ENCODE measurements at places on chromosomes 2 and 18. TPM values are rescaled to one million over a fixed set of nuclear protein-coding genes. Genes with fewer than 3 reads are reported as not detected.

- no peak overlapping the region for H3K4me3 ChIP-seq
- no peaks in the 10 kb centered on the region for H3K36me3 ChIP-seq
- no peaks in the 10 kb centered on the region for H3K27me3 ChIP-seq
- DNase-seq: no peak
Measured at GRCh38 chr2:150885236-150885635, 376.4 kb downstream of the RBM43 start.

GRCh38 chr2:192877159-192877558, 682.4 kb upstream of the TMEFF2 start:
- no peak overlapping the region for H3K4me3 ChIP-seq
- no peak for DNase-seq
- no peaks in the 10 kb centered on the region for H3K4me1 ChIP-seq
- H3K27ac ChIP-seq: no peak overlapping the region
- no peaks in the 10 kb centered on the region for H3K36me3 ChIP-seq
- no peaks in the 10 kb centered on the region for H3K27me3 ChIP-seq

GRCh38 chr2:193315428-193316091, 1120.8 kb upstream of the TMEFF2 start:
- H3K27ac ChIP-seq: no peak overlapping the region
- no peak for DNase-seq
- no peak overlapping the region for H3K4me3 ChIP-seq

Gene UGT1A10
- not detected for total RNA-seq

GRCh38 chr2:168475636-168476035, 19.6 kb downstream of the CERS6 start:
- no peaks in the 10 kb centered on the region for H3K27me3 ChIP-seq
- no peak overlapping the region for H3K27ac ChIP-seq
- no peak for DNase-seq
- H3K4me1 ChIP-seq: peaks cover 41% of the 10 kb centered on the region
- no peak overlapping the region for H3K4me3 ChIP-seq
- H3K36me3 ChIP-seq: peaks cover 11% of the 10 kb centered on the region

GRCh38 chr2:65489269-65489668, 56.9 kb upstream of the SPRED2 start:
- peaks cover 3% of the 10 kb centered on the region for H3K36me3 ChIP-seq
- H3K4me3 ChIP-seq: no peak overlapping the region
- peaks cover 3% of the 10 kb centered on the region for H3K27me3 ChIP-seq
- no peaks in the 10 kb centered on the region for H3K4me1 ChIP-seq
- H3K27ac ChIP-seq: no peak overlapping the region

DNA sequence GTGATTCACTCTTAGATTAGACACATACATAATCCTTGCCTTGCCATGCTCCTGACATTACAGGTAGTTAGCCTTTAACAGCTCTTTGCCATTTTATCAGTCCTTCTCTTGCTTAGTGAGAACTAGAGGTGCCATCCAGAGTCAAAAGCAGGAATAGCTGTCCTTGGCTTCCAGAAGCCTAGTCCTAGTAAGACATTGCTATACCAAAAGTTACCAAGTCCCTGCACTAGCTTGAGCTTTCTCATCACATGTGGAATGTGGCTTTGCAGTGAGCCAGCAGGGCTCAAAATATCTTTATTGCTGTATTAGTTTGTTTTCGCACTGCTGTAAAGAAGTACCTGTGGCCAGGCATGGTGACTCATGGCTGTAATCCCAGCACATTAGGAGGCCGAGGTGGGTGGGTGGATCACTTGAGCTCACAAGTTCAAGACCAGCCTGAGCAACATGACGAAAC, 104.7 kb upstream of the NOSTRIN start:
- H3K27me3 ChIP-seq: no peaks in the 10 kb centered on the region
- no peak overlapping the region for H3K27ac ChIP-seq
- no peak for DNase-seq
- no peaks in the 10 kb centered on the region for H3K4me1 ChIP-seq

Gene TUBB6
- 11.1 TPM for total RNA-seq

Gene ALPG
- total RNA-seq: not detected

GRCh38 chr18:57410749-57411148, 24.4 kb upstream of the ONECUT2 start:
- no peaks in the 10 kb centered on the region for H3K36me3 ChIP-seq
- no peak overlapping the region for H3K27ac ChIP-seq
- H3K4me3 ChIP-seq: no peak overlapping the region
- no peak for DNase-seq
- H3K27me3 ChIP-seq: peaks cover 45% of the 10 kb centered on the region
- H3K4me1 ChIP-seq: no peaks in the 10 kb centered on the region

Gene AKAIN1
- not detected for total RNA-seq

Gene PAX3
- not detected for total RNA-seq

GRCh38 chr2:208012449-208012848, 12.9 kb downstream of the PLEKHM3 start:
- no peak for DNase-seq
- no peaks in the 10 kb centered on the region for H3K36me3 ChIP-seq
- no peak overlapping the region for H3K27ac ChIP-seq
- H3K4me1 ChIP-seq: peaks cover 23% of the 10 kb centered on the region
- no peak overlapping the region for H3K4me3 ChIP-seq

DNA sequence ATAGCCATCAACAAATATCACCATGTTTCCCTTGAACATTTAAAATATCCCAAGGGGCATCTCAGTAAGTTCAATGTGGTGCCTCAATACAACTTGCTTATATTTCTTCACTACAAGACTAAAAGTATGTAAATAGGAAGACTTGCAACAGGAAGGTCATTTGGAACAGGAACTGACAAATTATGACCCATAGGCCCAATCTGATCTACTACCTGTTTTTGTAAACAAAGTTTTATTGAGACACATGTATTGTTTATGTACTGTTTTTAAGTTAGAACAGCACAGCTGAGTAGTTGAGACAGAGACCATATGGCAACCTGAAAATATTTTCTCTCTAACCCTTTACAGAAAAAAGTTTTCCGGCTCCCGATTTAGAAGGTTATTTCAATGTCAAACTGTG, 154.8 kb upstream of the TFPI start:
- DNase-seq: no peak
- no peaks in the 10 kb centered on the region for H3K36me3 ChIP-seq
- H3K4me3 ChIP-seq: no peak overlapping the region
- no peaks in the 10 kb centered on the region for H3K4me1 ChIP-seq
- H3K27me3 ChIP-seq: peaks cover 3% of the 10 kb centered on the region
- H3K27ac ChIP-seq: no peak overlapping the region

GRCh38 chr2:159214325-159214865, 72.1 kb downstream of the WDSUB1 start:
- H3K27ac ChIP-seq: no peak overlapping the region
- no peak overlapping the region for H3K4me3 ChIP-seq
- H3K36me3 ChIP-seq: no peaks in the 10 kb centered on the region
- DNase-seq: no peak

Gene ANKRD62
- not detected for total RNA-seq
